ENCODE measurements at places on chromosomes 5 and 9.

DNA sequence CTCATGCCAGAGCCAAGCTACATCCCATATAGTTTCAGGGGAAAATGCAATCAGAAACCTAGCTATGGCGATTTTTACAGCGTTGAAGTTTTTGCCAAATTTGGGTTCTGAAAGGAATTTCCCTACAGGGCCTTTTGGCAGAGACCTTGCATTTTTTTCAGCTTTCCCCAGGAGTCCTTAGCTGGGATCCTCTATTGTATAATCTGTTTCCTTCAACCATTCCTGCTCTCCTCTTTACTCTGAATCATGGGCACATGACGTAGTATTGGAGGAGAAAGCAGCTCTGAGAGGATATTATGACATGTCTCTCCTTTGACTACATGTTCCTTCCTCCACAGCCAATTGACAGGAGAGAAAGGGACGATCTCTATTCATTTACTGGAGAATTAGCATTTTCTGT lies 118.5 kb upstream of the ERCC6L2 start:
- DNase-seq = no peak

GRCh38 chr5:20248118-20248517 lies 260.1 kb upstream of the CDH18 start:
- DNase-seq = no peak

GRCh38 chr9:89919171-89919681 lies 314.4 kb downstream of the GADD45G start:
- DNase-seq = peak; percentile 69

GRCh38 chr5:27784317-27784716 lies 745.9 kb upstream of the CDH9 start:
- DNase-seq = no peak

DNA sequence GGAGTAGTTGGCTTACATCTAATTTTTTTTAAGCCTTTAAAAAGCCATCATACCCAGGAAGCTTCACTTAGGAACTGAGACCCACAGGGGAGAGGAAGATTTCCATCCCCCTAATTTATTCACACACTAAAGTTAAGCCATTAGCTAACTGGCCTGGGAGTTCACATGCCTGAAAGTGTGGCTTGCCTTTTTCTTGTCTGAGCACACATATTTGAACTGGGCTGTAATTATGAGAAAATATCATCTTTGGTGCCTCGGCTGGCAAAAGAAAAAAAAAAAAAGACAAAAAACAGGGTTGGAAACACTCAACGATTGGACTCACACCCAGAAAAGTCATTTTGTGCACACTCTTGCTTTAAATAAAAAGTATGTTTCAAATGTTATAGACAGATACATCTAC lies 847.3 kb downstream of the MAT2B start:
- no peak for DNase-seq

- DNase-seq = peak; percentile 8
Observed at GRCh38 chr5:80655231-80655774, 520 bp upstream of the DHFR start.
